ENCODE measurements at places on chromosomes 4 and X.

- no peak for DNase-seq
- H3K4me3 ChIP-seq: no peak overlapping the region
- no peaks in the 10 kb centered on the region for H3K27me3 ChIP-seq
- no peaks in the 10 kb centered on the region for H3K4me1 ChIP-seq
- H3K36me3 ChIP-seq: no peaks in the 10 kb centered on the region
Measured at GRCh38 chrX:41389311-41389888, 55.4 kb downstream of the DDX3X start.

GRCh38 chr4:151717314-151717713, 43.5 kb downstream of the GATB start:
- no peak for DNase-seq
- H3K27me3 ChIP-seq: no peaks in the 10 kb centered on the region

GRCh38 chr4:148108766-148109165, 333.4 kb downstream of the NR3C2 start:
- H3K4me1 ChIP-seq: peaks cover 6% of the 10 kb centered on the region
- H3K36me3 ChIP-seq: peaks cover 30% of the 10 kb centered on the region
- no peak overlapping the region for H3K27ac ChIP-seq
- no peak overlapping the region for H3K4me3 ChIP-seq
- DNase-seq: no peak

DNA sequence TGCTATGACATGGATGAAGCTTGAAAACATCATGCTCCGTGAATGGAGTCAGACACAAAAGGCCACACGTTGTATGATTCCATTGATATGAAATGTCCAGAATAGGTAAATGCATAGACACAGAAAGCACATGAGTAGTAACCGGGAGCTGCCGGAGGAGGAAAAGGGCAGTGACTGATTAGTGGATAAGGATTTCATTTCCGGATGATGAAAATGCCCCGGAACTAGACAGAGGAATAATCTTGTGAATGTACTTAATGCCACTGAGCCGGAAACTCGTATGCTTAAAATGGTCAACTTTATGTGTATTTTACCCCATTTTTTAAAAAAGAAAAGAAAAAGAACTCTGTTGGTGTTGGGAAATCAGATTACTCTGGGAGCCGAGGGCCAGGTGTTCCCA, 112.7 kb upstream of the FAM9B start:
- no peaks in the 10 kb centered on the region for H3K36me3 ChIP-seq
- H3K27ac ChIP-seq: no peak overlapping the region

DNA sequence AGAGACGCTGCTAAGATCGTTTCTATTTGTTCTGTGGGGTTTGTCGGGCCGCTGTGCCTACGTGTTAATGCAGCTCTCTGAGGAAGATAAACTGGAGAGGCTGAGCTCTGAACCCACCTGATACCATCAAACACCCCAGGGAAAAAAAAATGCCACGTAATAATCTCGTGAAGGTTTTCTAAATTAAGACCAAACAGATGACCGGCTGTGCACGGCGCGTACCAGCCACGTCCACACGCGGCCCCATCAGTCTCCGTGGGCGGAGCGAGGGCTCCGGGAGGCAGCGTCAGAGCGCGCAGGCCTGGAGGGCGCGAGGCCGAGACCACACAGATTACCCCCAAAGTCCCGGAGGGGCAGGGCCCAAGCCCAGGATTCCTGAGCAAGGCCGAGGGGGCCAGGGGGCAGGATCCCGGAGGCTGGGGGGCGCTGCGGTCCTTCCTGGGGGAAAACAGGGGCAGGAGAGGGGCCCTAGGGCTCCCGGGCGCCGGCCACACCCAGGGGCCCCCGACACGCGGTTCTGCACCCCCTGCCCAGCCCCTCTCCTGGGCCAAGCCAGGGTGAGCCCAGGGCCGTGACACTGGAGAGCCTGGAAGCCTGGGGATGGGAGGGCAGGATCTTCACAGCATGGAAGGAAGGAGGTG, 91.9 kb downstream of the FAM53A start:
- no peak overlapping the region for H3K4me3 ChIP-seq
- no peaks in the 10 kb centered on the region for H3K36me3 ChIP-seq
- H3K27ac ChIP-seq: no peak overlapping the region

GRCh38 chr4:24671849-24672248, 87.5 kb upstream of the DHX15 start:
- no peaks in the 10 kb centered on the region for H3K36me3 ChIP-seq
- no peaks in the 10 kb centered on the region for H3K27me3 ChIP-seq
- no peak for DNase-seq
- H3K4me3 ChIP-seq: no peak overlapping the region
- H3K4me1 ChIP-seq: no peaks in the 10 kb centered on the region
- no peak overlapping the region for H3K27ac ChIP-seq

DNA sequence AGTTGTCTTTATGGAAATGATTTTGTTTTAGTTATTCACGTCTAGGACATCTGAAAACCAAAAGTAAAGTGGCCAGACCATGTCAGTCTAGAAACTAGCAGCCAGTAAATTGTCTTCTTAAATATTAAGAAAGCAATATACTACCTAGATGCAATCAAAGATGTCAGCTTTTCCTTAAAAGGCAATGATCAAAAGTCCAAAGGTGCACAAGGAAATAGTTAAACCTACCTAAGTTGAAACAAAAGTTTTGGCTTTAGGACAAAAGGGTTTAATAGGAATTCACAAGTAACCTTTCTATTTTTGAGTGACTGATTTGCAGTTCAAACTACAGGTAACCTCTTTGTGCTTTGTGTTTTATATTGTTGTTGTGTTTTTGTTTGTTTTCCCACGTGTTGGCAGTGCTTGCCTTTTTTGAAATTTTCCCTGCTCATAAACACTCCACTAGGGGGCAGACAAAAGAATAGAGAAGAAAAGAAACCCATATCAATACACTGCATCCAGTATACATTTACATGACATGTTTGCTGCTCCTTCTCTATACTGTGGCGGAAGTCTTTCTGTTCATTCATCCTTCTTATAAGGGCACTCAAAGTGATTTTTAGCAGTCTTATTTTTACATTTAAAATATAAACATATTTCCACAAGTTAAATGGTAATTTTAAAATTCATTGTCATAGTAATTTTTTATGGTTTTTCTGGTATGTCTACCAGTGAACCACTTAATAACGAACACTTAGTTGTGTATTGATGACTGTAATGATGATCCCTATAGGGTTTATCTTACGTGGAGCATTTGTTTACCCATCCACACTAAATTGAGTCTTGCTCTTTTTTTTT, 62.7 kb downstream of the GAB1 start:
- no peaks in the 10 kb centered on the region for H3K36me3 ChIP-seq
- no peak overlapping the region for H3K27ac ChIP-seq
- H3K27me3 ChIP-seq: no peaks in the 10 kb centered on the region
- no peak overlapping the region for H3K4me3 ChIP-seq
- no peaks in the 10 kb centered on the region for H3K4me1 ChIP-seq
- no peak for DNase-seq

- no peak overlapping the region for H3K4me3 ChIP-seq
- DNase-seq: no peak
- H3K4me1 ChIP-seq: no peaks in the 10 kb centered on the region
- H3K27me3 ChIP-seq: no peaks in the 10 kb centered on the region
- no peaks in the 10 kb centered on the region for H3K36me3 ChIP-seq
Measured at GRCh38 chr4:159009521-159009920, 93.4 kb upstream of the RAPGEF2 start.

DNA sequence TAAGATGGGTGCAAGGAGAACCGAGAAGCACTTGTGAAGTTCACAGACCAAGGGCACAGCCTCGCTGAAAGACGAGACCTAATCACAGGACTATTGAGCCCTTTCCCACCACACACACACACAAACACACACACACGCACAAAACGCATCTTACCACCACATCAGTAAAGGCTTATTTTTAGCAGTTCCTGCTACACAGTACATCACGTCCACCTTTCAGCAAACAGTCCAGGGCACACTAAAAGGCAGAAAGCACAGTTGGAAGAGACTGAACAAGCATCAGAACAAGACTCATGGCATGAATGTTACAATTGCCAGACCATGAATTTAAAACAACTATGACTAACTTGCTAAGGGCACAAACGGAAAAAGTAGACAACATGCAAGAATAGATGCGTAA, 83.6 kb upstream of the MAPK10 start:
- H3K4me1 ChIP-seq: no peaks in the 10 kb centered on the region
- H3K27ac ChIP-seq: no peak overlapping the region
- no peak for DNase-seq
- no peaks in the 10 kb centered on the region for H3K27me3 ChIP-seq
- no peaks in the 10 kb centered on the region for H3K36me3 ChIP-seq
- no peak overlapping the region for H3K4me3 ChIP-seq
